ENCODE measurements at places on chromosomes 3 and 15.
A peak's percentile ranks its signal among the peaks of the same experiment; 100 is the strongest.

GRCh38 chr3:64792445-64792844 is 104.6 kb upstream of the ADAMTS9 start:
- DNase-seq, result no peak

DNA sequence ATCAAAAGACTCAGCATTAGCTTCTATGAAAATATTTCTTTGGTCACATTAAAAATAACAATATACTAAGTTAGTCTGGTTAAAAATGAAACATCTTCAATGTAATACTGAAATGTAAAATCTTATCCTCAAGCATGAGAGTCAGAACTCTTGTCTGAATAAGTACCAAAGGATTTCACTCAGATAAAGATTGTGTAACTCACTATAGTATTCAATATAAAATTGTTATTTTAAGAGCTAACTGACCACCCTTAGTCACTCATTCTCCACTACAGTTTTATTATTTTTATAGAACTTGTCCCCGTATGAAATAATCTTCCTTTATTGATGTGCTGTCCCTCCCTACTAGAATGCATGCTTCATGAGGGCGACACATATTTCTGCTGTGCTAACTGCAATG is 426.3 kb downstream of the MECOM start:
- no peak for DNase-seq

DNA sequence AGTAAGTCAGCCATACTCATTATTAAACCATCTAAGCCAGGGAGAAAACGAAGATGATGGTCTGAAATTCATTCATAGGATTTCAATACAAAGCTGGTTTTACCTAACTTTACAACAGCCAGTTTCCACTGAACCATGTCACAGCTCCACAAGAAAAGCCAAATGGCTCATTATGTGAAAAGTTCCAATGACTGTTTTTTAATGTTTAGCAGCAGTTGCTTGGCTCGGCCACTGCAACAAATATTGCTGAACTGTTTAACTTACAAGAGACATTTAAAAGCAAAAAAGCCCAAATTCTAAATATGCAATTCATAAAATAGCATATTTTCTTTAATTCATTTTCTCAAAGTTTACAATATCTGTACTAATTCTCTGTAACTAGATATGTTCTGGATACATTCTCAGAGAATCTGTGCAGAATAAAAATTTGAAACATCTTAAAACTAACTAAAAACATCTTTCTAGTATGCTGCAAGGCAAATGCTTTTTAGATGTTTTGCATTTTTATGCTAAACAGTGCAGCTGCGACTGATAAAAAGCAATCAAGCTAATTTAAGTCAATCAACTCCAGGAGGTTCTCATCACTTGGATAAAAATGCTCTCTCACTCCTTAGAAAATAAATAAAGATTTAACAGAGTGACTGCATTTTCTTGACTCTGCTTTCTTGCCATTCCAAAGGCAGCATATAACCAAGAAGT is 356.5 kb downstream of the ERC2 start:
- no peak for DNase-seq

- DNase-seq, result no peak
Measured at GRCh38 chr3:101988596-101988995, 139.3 kb downstream of the NFKBIZ start.

- DNase-seq, result no peak
Measured at GRCh38 chr15:40100947-40101905, 7.5 kb downstream of the BMF start.

DNA sequence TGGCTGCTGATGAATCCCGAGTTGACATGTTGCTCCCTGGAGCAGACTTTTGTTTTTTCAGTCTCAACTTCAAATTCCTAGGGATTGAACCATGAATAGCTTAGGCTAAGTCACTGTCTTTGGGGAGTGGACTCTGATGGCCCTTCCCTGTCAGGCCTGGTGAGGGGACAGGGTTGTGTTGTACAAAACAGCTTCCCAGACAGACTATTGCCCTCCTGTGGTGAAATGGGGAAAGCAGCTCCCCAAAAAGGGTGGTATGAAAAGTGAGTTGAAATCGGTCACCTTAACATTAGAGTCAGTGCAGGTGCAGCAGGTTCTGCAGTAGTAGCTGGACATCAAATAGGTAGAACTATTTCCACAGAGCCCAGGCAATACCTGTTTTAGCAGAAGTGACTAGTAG is 775.6 kb downstream of the ROBO2 start:
- DNase-seq, result no peak

DNA sequence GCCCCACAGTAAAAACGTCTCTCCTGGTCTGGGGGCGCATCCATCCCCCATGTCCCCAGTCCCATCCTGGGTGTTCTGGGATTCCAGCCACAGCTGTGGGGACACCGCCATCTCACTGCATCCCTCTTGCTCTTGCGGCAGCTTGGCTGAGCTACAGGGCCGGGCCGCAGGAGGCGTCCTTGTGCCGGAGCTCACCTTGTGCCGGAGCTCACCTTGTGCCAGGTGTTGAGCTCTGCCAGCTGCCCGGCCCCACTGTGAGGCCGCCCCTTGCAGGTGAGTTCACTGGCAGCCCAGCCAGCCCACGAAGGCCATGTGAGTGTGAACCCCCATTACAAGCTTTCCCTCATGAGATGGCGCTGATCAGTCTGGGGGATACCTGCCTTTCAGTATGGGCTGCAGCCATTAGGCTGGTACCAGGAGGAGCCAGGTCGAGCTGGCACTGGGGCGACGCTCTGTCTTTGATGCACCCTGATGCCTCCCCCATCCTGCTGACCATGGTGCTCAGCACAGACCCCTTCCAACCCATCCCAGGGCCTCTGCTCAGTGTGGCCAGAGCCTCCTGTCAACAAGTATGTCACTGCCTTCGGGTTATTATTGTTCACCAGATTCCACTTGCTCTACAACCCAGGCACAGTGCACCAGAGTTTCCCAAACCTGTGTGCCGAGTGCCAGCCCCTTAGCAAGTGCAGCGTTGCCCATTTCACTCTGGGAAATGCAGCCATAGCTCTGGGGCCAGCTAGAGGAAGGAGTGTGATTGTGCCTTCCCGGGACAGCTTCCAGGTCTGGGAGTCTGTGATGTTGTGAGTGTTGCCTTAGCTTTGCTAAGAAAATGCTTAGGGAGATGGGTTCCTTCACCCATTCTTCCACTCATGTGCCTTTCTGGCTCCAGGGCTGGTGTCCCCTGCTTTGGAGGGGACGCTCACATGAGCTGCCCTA is 105.7 kb downstream of the APBA2 start:
- no peak for DNase-seq

- DNase-seq, result no peak
Measured at GRCh38 chr3:25376340-25376739, 51.7 kb upstream of the RARB start.

DNA sequence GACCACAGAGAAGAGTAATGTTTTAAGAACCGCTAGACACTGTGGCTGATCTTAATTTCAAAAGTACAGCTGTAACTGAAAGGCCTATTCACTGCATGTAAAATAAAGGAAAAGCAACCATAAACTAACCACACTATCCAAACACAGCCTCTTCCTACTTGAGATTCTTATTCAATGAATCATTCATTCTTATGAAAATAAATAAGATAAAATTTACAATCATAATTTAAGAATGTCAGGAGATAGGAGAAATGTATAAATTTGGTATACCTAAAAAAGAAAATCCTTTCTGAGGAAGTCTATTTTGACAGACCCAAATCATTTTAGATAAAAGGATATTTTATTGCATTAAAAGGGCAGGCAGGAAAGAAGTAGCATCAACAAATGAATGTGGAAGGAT is 533.5 kb upstream of the ZNF385D start:
- DNase-seq, result peak; percentile 37

DNA sequence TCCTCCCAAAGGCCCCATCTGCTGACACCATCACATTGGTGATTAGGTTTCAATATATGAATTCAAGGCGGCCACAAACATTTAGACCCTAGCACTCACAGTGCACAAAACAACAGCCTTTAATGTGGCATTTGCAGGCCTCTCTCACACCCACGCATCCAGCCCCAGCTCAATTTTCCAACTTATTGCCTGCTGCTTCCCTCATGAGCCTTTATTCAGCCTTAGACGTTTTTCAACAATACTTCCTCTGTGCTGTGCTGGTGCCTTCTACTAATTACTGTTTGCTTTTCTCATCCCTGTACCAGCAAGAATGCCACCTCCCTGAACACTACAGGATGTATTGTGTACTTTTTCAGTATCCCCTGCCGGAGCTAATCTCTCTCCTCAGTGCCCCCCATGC is 334.6 kb downstream of the GABRB3 start:
- DNase-seq, result no peak

- DNase-seq, result no peak
Measured at GRCh38 chr15:48866141-48866563, 11.8 kb upstream of the EID1 start.

DNA sequence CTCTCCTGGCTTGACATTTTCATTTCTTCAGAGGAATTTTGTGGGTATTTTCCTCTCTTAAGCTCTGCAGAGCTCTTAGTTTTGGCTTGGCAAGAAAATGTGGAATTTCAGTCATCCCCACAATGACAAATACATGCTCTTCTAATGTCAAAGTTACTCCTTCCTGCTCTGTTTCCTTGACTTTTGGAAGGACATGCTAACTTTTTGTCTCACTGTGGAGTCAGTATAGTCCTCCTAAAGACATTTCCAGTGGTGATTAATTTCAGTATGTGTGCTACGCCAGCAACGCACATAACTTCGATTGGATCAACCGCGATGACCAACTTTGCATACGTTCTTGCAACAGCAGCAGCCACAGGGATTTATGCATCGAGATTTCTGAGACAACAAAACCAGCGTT is 13.3 kb downstream of the EBLN2 start:
- no peak for DNase-seq

- DNase-seq, result no peak
Measured at GRCh38 chr3:109559389-109559788, 222.0 kb upstream of the DPPA4 start.
